ENCODE measurements at places on chromosomes 2 and 18. TPM values are rescaled to one million over a fixed set of nuclear protein-coding genes. Genes with fewer than 3 reads are reported as not detected.

TPRKB gene
- 22.5 TPM for total RNA-seq

UGT1A1 gene
- 13.6 TPM for total RNA-seq

UNC80 gene
- total RNA-seq = 0.20 TPM

FAM161A gene
- 1.2 TPM for total RNA-seq

CRYGC gene
- total RNA-seq = not detected

ITGB6 gene
- 19.7 TPM for total RNA-seq

SERPINB11 gene
- not detected for total RNA-seq

LIMS3 gene
- total RNA-seq = 1.3 TPM

FBXO15 gene
- total RNA-seq = not detected

TBR1 gene
- not detected for total RNA-seq

PLEK gene
- total RNA-seq = 7.8 TPM

GYPC gene
- total RNA-seq = 7.2 TPM

FARSB gene
- total RNA-seq = 27.3 TPM

SLC5A7 gene
- 0.36 TPM for total RNA-seq

ACVR1 gene
- total RNA-seq = 19.1 TPM

HOXD4 gene
- total RNA-seq = 3.8 TPM

CRYBA2 gene
- 6.9 TPM for total RNA-seq

PAX3 gene
- not detected for total RNA-seq
